Stimulated activated CD8-positive, alpha-beta memory T cell treated with anti-CD3 and anti-CD28 coated beads, Interleukin-15, amount 100 ng/mL, for 4 hours (primary cell): ENCODE measurements at places on chromosomes 2 and 18.

GRCh38 chr2:191933307-191934105 lies 86.6 kb upstream of the CAVIN2 start:
- no peak for DNase-seq

DNA sequence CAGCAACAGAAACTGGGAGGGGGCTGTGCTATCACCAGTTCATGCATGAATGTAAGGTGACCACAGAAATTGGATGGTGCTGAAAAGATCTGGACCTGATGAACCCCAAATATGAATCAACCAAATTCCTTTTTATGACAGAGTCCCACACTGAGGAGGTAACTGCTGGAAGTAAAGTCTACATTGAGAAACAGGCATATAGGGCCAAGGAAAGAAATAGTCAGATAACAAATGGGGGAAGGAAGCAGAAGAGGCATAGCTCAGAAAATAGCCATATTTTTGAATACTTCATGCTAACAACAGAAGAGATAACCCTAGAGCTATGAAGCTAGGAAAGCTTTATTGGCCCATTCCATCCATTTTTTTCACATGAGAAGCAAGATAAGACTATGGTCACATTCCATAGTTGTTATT lies 25.8 kb downstream of the ZC3H6 start:
- no peak for DNase-seq

- DNase-seq = no peak
These were observed 87.0 kb downstream of the ALPK2 start for GRCh38 chr18:58541789-58542425.

DNA sequence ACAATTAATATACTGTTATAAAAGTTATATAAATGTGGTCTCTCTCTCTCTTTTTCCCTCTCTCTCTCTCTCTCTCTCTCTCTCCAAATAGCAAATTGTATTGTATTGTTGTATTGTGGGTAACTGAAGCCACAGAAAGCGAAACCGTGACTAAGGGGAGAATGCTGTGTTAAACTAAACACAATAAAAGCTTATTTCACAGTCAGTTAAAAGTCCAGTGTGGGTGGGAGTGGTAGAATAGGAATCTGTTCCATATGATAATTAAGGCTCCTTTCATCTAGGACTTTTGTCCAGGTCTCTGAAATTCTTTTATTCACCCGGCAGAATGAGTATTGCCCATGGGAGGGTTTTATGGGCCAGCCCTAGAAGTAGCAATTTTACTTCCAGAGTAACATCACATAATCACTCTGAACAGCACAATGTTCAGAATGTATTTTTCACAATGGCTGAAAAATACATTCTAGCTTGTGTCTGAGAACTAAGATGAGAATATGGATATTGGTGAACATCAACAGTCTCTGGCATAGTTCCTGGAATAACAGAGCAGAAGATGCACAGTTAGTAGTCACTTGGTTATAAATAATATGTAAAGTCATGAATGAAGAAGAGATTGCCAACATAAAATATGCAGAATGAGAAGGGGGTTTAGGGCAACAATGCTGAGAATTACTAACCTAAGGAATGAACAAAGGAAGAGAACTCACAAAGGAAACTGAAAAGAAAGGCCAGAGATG lies 399.1 kb downstream of the PLCL1 start:
- no peak for DNase-seq
